ENCODE measurements at places on chromosomes 2 and 18.

DNA sequence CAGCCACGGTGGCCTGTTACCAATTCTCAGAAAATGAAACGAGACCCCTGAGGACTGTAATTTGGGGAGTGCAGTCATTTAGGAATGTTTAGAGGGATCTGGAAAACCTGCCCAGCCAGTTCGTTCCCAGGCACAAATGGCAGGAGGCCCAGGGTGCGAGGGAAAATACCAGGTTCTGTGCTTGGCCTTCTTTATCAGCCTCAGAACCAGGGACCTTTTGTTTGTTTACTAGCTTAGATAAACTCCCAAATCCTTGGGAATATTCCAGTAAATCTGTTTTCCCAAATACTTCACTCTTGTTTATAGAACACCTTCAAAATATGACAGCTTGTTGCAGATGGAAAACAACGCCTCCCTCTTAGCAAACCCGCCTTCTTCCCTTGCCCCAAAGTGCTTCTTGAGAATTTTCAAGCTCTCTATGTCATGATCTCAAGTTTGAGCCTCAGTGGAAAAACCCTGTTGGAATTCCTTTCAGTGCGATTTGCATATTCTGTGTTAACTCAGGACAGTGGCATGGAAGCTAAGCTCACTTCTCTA lies 400.3 kb upstream of the SMIM21 start:
- no peak for DNase-seq

- no peak for DNase-seq
These were observed 98.6 kb upstream of the CABLES1 start for GRCh38 chr18:23036660-23037201.

DNA sequence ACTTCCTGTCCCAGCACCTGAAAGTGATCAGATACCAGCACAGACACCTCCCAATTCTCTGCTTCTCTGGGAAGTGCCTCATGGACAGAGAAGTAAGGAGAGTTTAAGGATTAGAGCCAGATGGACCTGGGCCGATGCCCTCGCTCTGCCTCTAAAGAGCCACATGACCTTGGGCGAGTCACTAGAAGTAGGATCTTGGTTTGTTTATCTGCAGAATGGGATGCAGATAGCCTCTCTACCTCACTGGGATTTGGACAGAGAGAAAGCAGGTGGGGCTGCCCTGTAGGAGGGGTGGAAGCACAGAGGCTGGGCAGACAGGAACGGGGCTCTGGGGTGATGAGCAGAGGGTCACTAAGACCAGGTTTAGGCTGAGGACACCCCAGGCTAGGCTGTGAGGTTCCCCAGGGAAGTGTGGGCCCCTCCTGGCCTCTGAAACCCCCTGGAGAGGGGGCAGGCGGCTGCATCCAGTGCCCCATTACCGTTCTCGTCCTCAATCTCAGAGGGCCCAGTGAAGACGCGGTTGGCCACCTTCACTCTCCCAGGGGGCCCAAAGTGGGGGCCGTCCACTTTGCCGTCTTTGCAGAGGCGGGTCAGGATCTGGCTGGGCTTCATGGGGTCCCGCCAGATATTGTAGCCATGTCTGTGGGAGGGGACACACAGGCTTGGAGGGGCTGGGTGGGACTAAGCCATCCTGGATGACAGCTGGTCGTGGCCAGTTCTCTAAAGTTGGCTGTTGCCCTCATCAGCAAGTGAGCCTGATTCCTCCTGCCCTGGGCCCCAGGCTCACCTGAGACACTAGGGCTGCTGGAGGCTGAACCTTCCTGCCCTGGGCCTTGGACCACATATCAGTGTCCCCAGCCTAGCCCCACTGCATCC lies 13.3 kb downstream of the OTOF start:
- DNase-seq = no peak

GRCh38 chr2:15814946-15815345 lies 125.4 kb upstream of the MYCN start:
- no peak for DNase-seq

GRCh38 chr2:73037947-73038585 lies 33.4 kb downstream of the SFXN5 start:
- DNase-seq = no peak

DNA sequence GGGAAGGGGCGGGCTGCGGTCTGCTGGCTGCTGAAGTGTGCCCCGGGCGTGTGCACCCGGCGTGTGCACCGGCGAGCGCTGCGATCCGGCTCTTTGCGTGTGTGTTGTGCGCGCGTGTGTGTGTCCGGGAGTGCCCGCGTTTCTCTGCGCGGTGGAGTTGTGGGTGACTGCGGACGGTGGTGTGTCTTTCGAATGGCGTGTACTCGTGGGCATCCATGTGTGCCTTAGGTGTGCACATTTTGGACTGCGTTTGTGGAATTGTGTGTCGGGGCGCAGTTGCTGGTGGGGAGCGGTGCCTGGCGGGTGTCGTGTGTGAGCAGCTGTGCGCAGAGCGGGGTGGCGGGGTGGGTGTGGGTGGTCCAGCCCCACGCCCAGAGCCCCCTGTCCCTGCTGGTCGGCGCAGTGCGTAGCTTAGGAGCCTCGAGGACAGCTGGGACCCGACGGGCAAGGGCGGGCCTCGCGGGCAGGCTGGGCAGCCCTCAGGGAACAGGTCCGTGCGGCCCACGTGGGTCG lies 533 bp downstream of the HPCAL1 start:
- DNase-seq = no peak

- DNase-seq = no peak
These were observed 34.3 kb downstream of the LCLAT1 start for GRCh38 chr2:30481323-30481800.

DNA sequence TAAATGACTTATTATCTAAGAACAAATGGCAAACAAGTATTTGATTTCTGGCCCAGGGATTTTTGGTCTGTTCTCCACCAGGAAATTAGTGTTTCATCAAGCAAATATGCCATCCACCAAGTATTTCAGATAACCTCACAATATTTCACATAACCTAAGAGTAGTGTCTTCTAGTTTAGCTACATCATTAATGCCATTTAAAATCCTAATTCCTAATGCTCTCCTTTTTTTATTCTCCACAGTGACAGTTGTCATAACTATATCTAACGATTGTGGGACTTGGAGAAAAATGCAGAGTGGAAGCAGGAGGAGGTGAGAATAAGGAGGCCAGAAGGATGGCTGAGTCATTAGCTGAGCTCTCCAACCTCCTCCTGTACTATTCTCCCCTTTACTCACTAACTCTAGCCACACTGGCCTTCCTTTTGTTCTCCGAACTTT lies 58.5 kb upstream of the CTLA4 start:
- no peak for DNase-seq

DNA sequence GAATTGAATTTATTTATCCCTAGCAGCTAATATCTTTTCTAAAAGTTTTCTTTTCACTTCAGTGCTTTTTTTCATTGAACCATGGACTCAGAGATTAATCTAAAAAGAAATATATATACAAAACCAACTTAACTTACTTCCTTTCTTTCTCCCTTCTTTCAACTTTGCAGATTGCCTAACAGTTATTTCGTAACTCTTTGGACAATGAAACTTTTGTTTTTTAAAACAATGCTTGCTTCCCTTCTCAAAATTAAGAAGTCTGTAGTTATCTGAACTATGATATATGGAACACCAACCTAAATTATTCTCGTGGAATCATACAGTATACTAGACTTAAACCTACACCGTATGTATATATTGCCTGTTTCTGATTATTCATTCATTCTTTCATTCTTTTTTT lies 62.9 kb downstream of the MIB1 start:
- no peak for DNase-seq

DNA sequence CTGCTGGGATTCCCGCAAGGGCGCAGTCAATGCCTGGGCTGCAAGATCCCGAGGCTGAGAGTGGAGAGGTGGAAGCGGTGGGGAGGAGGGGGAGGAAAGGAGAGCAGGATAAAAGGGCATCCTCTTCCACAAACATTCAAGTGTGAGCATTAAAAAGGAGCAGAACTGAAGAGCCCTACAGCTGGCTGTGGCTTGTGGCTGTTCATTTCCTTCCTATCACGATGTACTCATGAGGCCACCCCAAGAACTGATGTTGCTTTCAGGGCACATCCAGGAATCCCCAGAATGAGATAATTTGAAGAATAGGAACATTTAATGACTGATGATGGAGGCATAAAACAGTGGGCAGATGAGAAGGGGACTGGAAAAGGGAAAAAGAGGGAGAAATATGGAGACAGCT lies 230.8 kb upstream of the SMIM21 start:
- DNase-seq = no peak

DNA sequence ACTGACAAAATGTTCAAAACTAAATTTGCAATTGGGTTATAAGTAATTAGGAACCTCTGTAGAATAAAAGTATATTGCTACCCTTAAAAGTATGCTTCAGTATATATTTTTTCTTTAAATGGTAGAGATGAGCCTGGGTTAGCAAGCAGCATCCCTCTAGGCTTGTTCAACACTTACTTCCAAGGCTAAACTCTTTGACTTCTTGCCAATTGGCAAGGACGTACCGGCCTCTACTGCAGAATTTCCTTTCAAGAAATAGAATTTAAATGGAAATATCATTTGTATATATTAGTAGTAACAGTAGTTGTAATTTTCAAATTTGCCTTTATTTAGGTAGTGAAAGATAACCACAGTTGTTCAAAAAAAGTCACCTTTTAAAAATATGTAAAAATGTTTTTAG lies 105.1 kb upstream of the SLC38A11 start:
- DNase-seq = no peak

DNA sequence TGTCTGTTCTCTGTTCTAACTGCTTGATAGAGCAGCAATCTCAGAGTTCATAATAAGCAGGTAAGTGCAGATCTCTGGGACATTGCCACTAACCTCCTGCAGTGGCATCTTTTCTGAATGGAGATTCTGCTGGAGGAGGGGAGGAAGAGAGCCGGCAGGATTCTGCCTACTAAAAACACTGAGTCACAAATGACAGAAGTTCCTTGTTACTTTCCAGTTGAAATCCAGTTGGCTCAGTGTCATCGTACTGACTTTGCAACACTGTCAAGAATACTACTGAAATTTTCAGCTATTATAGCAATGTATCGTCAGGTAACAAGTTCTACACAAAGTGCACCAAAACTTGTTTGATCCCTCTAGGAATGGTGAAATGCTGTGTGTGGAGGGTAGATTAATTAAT lies 79.6 kb upstream of the ST6GAL2 start:
- no peak for DNase-seq

DNA sequence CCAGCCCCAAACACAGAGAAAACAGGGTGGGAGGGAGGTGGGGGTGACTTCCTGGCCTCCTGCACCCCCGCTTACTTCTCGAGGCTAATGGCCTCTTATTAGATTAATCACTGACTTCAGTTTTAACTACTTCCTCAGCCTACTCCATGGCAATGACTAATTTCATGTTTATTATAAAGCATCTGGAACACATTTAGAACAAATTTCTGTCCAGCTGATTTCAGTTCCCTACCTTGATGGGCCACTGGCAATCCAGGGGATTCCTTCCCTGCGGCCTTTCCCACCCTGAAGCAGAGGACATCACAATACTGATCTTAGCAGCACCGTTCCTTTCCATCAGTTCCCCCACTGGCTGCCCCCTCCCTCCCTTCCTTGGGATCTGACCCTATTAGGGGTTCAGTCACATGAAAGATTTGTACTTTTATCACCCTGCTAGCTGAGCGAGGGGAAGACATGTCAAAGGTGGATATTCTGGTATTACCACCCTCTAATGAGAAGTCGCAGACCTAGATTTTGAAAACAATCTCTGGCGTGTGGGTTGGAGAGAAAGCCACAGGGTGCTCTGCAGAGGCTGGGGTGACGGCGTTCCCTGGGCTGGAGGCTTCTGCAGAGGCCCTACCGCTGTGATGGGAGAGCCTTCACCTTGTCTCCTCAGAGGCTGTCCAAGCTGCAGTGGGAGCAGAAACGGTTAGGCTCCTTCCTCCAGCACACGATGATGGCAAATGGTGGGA lies 67.6 kb downstream of the KIAA2012 start:
- no peak for DNase-seq

- DNase-seq = no peak
These were observed 113.3 kb downstream of the MGAT5 start for GRCh38 chr2:134367213-134367612.

- DNase-seq = no peak
These were observed 46.3 kb upstream of the VPS54 start for GRCh38 chr2:64065516-64065915.

DNA sequence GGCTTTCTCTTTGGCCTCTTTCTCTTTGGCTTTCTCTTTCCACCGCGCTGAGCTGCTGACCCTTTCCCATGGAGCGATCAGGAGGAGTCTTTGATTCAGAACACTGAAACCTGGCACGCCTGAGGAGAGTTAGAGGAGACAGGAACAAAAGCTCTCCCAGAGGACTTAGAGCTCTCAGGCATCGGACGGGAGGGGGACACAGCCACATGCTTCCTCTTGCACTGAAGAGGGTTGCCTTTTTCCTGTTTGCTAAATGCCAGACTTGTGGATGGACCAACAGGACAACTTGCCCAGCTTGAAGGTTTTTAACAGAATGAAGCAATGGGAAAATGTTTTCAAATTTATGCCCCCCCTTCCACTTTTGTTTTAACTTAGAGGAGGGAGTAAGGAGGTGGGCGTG lies 3.6 kb upstream of the PTPN18 start:
- DNase-seq = no peak

GRCh38 chr2:213848631-213849030 lies 562.2 kb upstream of the VWC2L start:
- DNase-seq = no peak

GRCh38 chr2:221073326-221074049 lies 498.6 kb downstream of the EPHA4 start:
- DNase-seq = no peak

DNA sequence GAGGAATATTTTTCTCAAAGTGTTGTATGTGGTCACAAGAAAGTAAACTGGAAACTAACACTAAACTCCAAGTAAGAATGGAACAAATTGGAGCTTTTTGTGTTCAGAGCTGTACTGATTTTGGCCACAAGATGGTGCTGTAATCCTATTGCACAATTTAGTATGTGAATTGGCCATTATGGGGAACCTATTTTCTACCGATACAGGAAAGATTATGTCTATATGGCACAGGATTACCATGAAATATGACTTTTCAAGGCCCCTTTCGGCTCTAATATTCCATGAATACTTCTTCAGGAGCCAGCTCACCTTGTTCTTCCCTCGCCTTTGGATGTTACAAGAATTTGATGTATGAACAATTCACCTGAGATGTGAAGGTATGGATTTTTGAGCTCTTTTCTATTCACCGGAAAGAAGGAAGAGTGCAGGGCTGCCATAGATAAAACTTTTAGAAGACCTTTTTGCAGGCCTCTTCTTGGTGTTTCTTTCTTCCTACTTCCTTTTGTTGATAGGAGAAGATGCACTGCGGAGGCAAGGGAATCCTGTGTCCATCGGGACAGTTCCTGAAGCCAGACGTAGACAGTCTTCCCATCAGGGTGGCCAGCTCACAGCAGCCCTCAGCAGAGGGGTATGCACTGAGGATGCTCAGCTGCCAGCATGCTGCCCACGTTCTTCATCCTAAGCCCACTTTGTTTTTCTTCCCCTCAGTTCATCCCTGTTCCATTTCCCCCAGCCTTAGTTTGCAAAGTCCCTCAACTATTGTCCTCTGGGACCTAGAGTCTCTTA lies 13.3 kb downstream of the MRPL44 start:
- DNase-seq = peak; percentile 32

GRCh38 chr2:117979911-117980701 lies 33.8 kb downstream of the CCDC93 start:
- DNase-seq = no peak
